Thyroid gland (tissue), 4 donors: ENCODE measurements at places on chromosomes 5 and 9.
A peak's percentile ranks its signal among the peaks of the same experiment; 100 is the strongest.

GRCh38 chr5:15014809-15015208, 143.2 kb upstream of the ANKH start:
- DNase-seq, result no peak
- H3K36me3 ChIP-seq, result no peaks in the 10 kb centered on the region
- H3K27ac ChIP-seq, result no peak overlapping the region
- H3K4me1 ChIP-seq, result no peaks in the 10 kb centered on the region
- H3K27me3 ChIP-seq, result no peaks in the 10 kb centered on the region

GRCh38 chr5:169390265-169390664, 89.3 kb upstream of the SLIT3 start:
- H3K4me3 ChIP-seq, result no peak overlapping the region
- no peak overlapping the region for H3K27ac ChIP-seq
- H3K4me1 ChIP-seq, result no peaks in the 10 kb centered on the region
- no peaks in the 10 kb centered on the region for H3K36me3 ChIP-seq

DNA sequence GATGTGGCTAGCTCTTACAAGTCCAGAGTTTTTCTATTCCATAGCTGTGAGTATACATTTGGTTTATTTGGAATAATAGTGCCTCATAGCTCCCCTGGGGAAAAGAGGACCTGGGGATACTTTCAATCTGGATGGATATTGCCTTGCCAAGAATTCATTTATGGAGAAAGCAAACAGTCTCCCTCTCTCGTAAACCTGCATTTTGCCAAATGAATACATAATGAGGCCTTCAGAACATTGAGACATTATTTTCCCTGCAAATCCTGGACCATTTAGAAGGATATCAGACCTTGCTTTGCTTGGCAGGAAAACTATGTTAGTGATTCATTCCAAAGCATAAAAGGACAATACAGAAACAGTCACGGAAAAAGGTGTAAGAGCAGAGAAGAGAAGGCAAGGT, 569.6 kb upstream of the BRINP1 start:
- H3K27me3 ChIP-seq, result no peaks in the 10 kb centered on the region
- H3K27ac ChIP-seq, result no peak overlapping the region
- DNase-seq, result no peak
- no peak overlapping the region for H3K4me3 ChIP-seq
- no peaks in the 10 kb centered on the region for H3K36me3 ChIP-seq

GRCh38 chr9:70832492-70832891, 288.9 kb downstream of the TRPM3 start:
- H3K4me1 ChIP-seq, result no peaks in the 10 kb centered on the region
- no peaks in the 10 kb centered on the region for H3K27me3 ChIP-seq
- H3K27ac ChIP-seq, result no peak overlapping the region
- no peak overlapping the region for H3K4me3 ChIP-seq
- no peaks in the 10 kb centered on the region for H3K36me3 ChIP-seq
- no peak for DNase-seq

GRCh38 chr5:69416699-69417098, 1.8 kb downstream of the MARVELD2 start:
- H3K27ac ChIP-seq, result peak overlapping the region; percentile 99
- no peaks in the 10 kb centered on the region for H3K27me3 ChIP-seq
- peaks cover 9% of the 10 kb centered on the region for H3K36me3 ChIP-seq

- H3K27ac ChIP-seq, result peak overlapping the region; percentile 77
- peaks cover 64% of the 10 kb centered on the region for H3K4me1 ChIP-seq
- DNase-seq, result no peak
- H3K27me3 ChIP-seq, result no peaks in the 10 kb centered on the region
- no peaks in the 10 kb centered on the region for H3K36me3 ChIP-seq
- H3K4me3 ChIP-seq, result no peak overlapping the region
These were observed 98.6 kb upstream of the HMHB1 start for GRCh38 chr5:143713047-143714003.

- H3K27me3 ChIP-seq, result no peaks in the 10 kb centered on the region
- no peak overlapping the region for H3K4me3 ChIP-seq
- H3K27ac ChIP-seq, result no peak overlapping the region
- no peaks in the 10 kb centered on the region for H3K36me3 ChIP-seq
These were observed 9.1 kb downstream of the IFNA5 start for GRCh38 chr9:21295992-21296391.

- no peak for DNase-seq
- no peaks in the 10 kb centered on the region for H3K4me1 ChIP-seq
- H3K36me3 ChIP-seq, result no peaks in the 10 kb centered on the region
- H3K27ac ChIP-seq, result no peak overlapping the region
These were observed 91.1 kb downstream of the BARX1 start for GRCh38 chr9:93864032-93864431.

DNA sequence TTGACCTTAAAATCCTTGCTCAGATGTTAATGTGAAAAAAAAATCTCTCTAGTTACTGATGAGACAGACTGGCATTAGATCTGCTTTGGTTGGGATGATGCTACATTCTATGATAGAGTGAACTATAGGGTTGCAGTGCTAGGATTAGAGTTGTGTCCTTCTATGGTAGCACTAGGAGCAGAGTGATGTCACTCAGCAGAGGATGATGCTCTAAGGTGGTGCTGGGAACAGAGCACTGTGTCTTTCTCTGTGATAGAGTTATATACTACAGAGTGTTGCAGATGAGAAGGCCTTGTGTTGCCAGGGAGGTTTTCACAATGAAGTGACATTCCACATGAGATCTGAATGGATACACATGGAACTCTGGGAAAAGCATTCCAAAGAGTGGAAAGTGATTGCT, 462.3 kb downstream of the CDH12 start:
- H3K36me3 ChIP-seq, result no peaks in the 10 kb centered on the region
- no peak overlapping the region for H3K4me3 ChIP-seq
- DNase-seq, result no peak
- H3K27ac ChIP-seq, result no peak overlapping the region
- no peaks in the 10 kb centered on the region for H3K27me3 ChIP-seq
- no peaks in the 10 kb centered on the region for H3K4me1 ChIP-seq

DNA sequence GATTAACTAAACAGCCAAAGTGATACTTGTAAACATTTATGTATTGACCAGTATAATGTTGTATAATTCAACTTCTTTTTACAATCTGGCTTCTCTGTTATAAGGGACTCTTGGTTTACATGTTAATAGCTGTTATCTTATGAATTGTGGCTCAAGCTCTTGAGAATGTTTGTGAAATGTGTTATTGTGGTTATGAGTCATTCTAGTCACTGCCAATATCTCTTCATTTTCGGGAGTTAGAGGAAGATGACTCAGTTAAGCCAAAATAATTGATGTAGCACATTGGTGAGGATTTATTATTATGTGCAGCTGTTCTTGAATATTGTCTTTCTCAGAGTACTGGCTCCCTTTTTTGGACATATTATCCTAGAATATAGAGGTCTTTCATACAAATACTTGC, 655.2 kb upstream of the RIOK2 start:
- no peak overlapping the region for H3K4me3 ChIP-seq
- H3K27ac ChIP-seq, result no peak overlapping the region
- DNase-seq, result no peak

GRCh38 chr5:68652534-68652965, 437.0 kb downstream of the PIK3R1 start:
- no peak overlapping the region for H3K4me3 ChIP-seq
- H3K36me3 ChIP-seq, result no peaks in the 10 kb centered on the region
- no peak overlapping the region for H3K27ac ChIP-seq
- H3K4me1 ChIP-seq, result peaks cover 9% of the 10 kb centered on the region

DNA sequence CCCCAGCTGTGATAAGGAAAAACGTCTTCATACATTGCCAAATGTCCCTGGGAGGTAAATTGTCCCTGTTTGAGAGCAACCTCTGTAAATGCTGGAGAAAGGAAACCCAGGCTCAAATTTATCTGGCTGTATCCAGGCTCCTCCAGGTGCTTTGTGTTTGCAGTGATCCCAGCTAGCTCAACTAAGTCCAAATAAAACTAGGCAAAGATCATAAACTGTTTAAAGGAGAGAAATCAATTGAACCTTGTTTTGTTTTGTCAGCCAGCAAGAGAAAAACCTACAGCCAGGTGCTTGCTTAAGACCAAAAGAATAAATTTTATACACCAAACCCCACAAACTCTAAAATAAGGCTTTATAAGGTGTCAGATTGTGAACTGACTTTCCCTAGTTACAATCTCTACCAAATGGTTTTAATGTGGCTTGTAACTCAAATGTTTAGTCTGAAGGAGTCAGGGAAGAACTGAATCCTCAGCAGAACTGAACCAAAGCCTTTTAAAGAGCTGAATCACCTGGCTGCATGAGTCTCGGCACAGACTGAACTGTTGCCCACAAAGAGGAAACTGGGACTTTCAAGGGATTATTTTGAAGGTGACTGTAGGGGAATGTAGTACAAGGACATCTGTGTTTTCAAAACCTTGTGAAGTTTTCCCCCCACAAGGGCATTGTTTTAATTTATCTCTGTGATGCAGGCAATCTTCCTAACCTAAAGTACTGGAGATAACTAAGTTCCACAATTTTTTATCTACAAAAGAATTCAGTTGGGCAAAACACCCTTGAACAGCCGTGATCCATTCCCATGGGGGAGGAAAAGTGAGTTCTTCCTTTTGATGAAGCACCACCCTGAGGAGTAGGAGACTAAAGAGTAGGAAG, 201.7 kb upstream of the TARS1 start:
- no peak overlapping the region for H3K27ac ChIP-seq
- H3K27me3 ChIP-seq, result no peaks in the 10 kb centered on the region
- no peaks in the 10 kb centered on the region for H3K4me1 ChIP-seq
- no peak overlapping the region for H3K4me3 ChIP-seq
- H3K36me3 ChIP-seq, result no peaks in the 10 kb centered on the region

DNA sequence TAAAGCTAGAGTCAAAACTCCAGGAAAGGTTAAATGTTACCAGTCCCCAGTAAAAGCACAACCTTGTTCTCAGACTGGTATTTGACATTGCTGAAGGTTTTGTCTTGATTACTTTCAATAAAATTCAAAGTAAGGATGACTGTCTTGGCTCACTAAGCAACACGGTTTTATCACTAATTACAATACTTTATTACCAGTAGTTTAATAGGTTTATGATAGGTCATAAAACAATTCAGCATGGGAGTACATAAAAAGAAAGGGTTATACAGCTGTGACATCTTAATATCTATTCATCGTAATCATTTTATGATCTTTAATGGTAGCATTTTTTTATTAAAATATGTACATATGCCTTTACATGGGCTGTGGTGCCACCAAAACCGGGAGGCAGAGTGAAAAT, 370.7 kb upstream of the IRX2 start:
- no peak overlapping the region for H3K4me3 ChIP-seq
- H3K36me3 ChIP-seq, result no peaks in the 10 kb centered on the region
- no peak overlapping the region for H3K27ac ChIP-seq
- no peaks in the 10 kb centered on the region for H3K27me3 ChIP-seq
- no peak for DNase-seq
- H3K4me1 ChIP-seq, result no peaks in the 10 kb centered on the region

DNA sequence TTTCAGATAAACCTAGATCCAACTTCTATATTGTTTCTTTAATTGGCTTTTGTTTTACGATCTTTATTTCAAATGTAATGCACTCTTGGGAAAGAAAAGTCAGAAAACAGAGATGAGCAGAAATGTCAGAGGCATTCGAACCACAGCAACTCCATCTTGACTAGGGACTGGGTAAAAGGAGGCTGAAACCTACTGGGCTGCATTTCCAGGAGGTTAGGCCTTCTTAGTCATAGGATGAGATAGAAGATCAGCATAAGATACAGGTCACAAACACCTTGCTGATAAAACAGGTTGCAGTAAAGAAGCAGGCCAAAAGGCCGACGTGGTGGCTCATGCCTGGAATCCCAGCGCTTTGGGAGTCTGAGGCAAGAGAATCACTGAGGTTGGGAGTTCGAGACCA, 30.5 kb upstream of the DAPK1 start:
- no peaks in the 10 kb centered on the region for H3K27me3 ChIP-seq
- H3K36me3 ChIP-seq, result no peaks in the 10 kb centered on the region
- DNase-seq, result no peak
- H3K27ac ChIP-seq, result no peak overlapping the region
- H3K4me3 ChIP-seq, result no peak overlapping the region
- peaks cover 3% of the 10 kb centered on the region for H3K4me1 ChIP-seq

DNA sequence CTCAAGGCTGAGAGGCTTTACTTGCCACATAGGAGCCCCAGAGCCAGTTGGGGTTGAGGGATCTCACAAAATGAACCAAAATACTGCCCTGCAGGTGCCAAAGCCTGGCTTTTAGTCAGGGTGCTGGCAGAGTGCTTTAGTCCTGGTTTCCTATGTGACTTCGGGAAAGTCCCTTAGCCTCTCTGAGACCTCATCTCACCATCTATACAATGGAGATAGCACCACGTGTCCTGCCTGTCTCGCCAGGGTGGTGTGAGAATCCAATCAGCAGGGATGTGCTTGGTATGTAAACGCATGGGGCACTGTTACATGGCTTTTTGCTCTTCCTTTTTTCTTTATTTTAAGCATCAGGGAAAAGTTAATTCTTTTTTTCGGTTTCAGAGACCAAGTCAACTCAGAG, 68.3 kb downstream of the SHB start:
- H3K4me3 ChIP-seq, result no peak overlapping the region
- H3K27me3 ChIP-seq, result no peaks in the 10 kb centered on the region
- H3K36me3 ChIP-seq, result no peaks in the 10 kb centered on the region
- DNase-seq, result no peak
- no peaks in the 10 kb centered on the region for H3K4me1 ChIP-seq
